ENCODE measurements at places on chromosomes 6 and 20.

DNA sequence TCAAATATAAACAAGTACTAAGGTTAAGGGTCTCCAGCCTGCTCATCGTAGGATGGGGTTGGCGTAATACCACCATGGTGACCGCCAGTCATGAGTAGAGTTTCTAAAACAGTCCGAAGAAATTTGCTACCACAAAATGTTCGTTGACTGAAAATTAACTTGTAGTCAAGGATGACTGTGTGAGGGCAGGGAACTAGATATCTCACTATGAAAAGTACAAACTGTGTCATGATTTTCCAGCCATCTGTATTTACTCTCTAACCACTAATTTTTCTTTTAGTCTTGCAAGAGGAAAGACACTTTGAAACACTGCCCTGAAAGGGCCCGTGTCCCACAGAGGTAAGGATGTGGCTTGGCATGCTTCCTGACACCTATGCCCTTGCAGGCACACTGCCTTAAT lies 99.7 kb downstream of the IRF4 start:
- H3K36me3 ChIP-seq, result peaks cover 6% of the 10 kb centered on the region
- no peaks in the 10 kb centered on the region for H3K27me3 ChIP-seq
- H3K4me3 ChIP-seq, result no peak overlapping the region
- no peak overlapping the region for H3K27ac ChIP-seq

GRCh38 chr6:46525583-46525982 lies 34.3 kb upstream of the RCAN2 start:
- no peaks in the 10 kb centered on the region for H3K36me3 ChIP-seq
- H3K27me3 ChIP-seq, result no peaks in the 10 kb centered on the region
- no peak overlapping the region for H3K4me3 ChIP-seq
- no peak for DNase-seq
- H3K27ac ChIP-seq, result no peak overlapping the region

- H3K36me3 ChIP-seq, result no peaks in the 10 kb centered on the region
- H3K27me3 ChIP-seq, result no peaks in the 10 kb centered on the region
- peak overlapping the region; percentile 56 for H3K4me3 ChIP-seq
- H3K27ac ChIP-seq, result no peak overlapping the region
Measured at GRCh38 chr6:17580518-17581048, 19.5 kb upstream of the FAM8A1 start.

DNA sequence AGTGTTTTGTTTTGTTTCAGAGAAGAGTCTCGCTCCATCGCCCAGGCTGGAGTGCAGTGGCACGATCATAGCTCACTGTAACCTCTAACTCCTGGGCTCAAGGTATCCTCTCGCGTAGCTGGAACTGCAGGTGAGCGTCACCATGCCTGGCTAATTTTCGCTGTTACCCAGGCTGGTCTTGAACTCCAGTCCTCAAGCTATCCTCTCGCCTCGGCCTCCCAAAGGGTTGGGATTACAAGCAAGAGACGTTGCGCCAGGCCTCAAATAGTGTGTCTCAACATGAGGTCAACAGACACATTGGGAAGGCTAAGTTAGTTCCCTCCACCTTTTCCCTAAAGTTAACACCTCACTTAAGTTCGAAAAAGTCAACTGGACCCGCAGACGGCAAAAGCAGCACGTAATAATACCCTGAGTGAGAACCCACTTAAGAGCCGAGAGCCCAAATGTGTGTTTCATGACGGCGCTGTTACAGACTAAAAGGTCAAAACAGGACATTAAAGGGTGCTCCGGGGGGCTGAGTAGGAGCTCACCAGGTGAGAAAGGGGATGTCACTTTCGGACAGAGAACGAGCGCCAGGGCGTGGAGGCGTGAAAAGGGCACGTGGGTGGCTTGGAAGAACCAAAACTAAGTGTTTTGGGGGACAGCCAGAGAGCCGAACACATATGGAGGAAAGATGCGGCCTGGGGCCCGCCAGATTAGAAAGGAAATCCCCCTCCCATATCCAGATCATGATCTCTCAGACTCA lies 499 bp downstream of the TTI1 start:
- DNase-seq, result no peak
- H3K4me3 ChIP-seq, result peak overlapping the region; percentile 95
- H3K27me3 ChIP-seq, result no peaks in the 10 kb centered on the region
- peak overlapping the region; percentile 96 for H3K27ac ChIP-seq
- no peaks in the 10 kb centered on the region for H3K36me3 ChIP-seq
- H3K4me1 ChIP-seq, result peaks cover 6% of the 10 kb centered on the region

GRCh38 chr20:22692119-22692475 lies 107.7 kb upstream of the FOXA2 start:
- DNase-seq, result no peak
- H3K27ac ChIP-seq, result no peak overlapping the region
- no peaks in the 10 kb centered on the region for H3K4me1 ChIP-seq
- no peaks in the 10 kb centered on the region for H3K27me3 ChIP-seq

DNA sequence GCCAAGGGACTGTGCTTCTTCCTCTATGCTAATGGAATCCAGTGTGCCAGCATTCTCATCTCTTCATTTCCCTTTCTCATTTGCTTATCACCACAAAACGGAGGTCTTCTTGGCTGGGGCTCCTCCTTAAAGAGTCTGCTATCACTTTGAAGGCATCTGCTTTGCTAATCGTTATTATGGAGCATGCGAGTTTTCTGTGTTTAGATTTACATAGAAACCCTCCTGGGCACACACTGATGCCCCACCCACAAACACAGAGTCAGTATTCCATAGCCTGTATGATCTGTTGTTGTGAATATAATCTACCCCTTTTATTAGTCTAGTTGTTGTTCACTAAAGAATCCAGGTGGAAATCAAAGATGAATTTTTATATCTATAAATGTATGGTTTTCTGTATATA lies 83.4 kb upstream of the XRN2 start:
- H3K27ac ChIP-seq, result no peak overlapping the region
- H3K4me1 ChIP-seq, result no peaks in the 10 kb centered on the region
- no peak overlapping the region for H3K4me3 ChIP-seq

GRCh38 chr20:4169360-4170190 lies 154.2 kb upstream of the RNF24 start:
- no peak overlapping the region for H3K27ac ChIP-seq
- no peaks in the 10 kb centered on the region for H3K27me3 ChIP-seq
- no peak for DNase-seq
- no peaks in the 10 kb centered on the region for H3K36me3 ChIP-seq

GRCh38 chr6:109879521-109879920 lies 98.6 kb upstream of the GPR6 start:
- H3K27me3 ChIP-seq, result no peaks in the 10 kb centered on the region
- no peaks in the 10 kb centered on the region for H3K4me1 ChIP-seq
- no peaks in the 10 kb centered on the region for H3K36me3 ChIP-seq
- H3K27ac ChIP-seq, result no peak overlapping the region
- H3K4me3 ChIP-seq, result no peak overlapping the region

GRCh38 chr6:148343047-148343782 lies 577 bp downstream of the SASH1 start:
- peaks cover 7% of the 10 kb centered on the region for H3K4me1 ChIP-seq
- H3K4me3 ChIP-seq, result peak overlapping the region; percentile 74
- no peaks in the 10 kb centered on the region for H3K36me3 ChIP-seq
- DNase-seq, result no peak
- peak overlapping the region; percentile 74 for H3K27ac ChIP-seq

GRCh38 chr6:130743175-130743574 lies 84.0 kb upstream of the SMLR1 start:
- no peaks in the 10 kb centered on the region for H3K4me1 ChIP-seq
- no peaks in the 10 kb centered on the region for H3K36me3 ChIP-seq
- H3K4me3 ChIP-seq, result no peak overlapping the region
- H3K27ac ChIP-seq, result no peak overlapping the region
- no peak for DNase-seq

- no peak overlapping the region for H3K27ac ChIP-seq
- no peaks in the 10 kb centered on the region for H3K36me3 ChIP-seq
- H3K4me3 ChIP-seq, result peak overlapping the region; percentile 54
- DNase-seq, result peak; percentile 12
- H3K27me3 ChIP-seq, result no peaks in the 10 kb centered on the region
Measured at GRCh38 chr6:48110436-48111142, 408 bp downstream of the PTCHD4 start.

DNA sequence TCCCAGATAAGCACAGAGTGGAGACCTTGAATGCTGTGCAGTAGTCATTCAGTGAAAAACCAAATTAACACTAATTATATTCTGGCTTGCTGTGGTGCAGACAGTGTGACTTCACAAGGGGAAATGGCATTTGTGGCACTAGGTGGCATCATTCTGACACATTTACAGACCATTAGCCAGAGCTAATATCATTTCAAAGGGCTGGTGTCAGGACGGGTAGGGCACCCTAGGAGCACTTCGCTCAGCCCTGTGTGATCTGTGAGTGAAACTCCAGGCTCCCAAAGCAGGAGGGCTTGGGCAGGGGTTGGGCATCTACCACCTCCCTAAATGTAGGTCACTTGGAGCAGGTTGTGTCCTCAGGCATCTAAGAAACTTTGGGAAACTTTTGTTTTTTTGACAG lies 555.8 kb downstream of the PKHD1 start:
- no peak overlapping the region for H3K27ac ChIP-seq
- no peak overlapping the region for H3K4me3 ChIP-seq
- no peaks in the 10 kb centered on the region for H3K27me3 ChIP-seq
- no peaks in the 10 kb centered on the region for H3K36me3 ChIP-seq

DNA sequence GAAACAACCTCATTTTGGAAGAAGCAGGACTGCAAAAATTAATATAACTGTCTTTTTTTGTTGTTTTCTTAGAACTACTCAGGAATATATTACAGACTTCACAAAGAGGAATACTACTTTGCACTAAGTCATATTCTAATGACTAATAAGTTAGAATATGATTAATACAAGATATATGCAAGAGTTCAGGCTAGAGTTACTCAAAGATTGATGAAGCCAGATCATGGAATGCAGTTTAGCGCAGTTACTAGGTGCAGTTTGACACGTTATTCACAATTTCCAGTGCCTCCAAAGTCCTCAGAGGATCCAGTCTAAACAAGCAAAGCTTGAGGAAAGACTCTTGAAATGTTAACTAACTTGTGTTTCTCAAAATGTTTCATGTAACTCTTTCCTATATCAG lies 1.2 kb upstream of the MYCT1 start:
- H3K4me1 ChIP-seq, result no peaks in the 10 kb centered on the region
- DNase-seq, result peak; percentile 41

DNA sequence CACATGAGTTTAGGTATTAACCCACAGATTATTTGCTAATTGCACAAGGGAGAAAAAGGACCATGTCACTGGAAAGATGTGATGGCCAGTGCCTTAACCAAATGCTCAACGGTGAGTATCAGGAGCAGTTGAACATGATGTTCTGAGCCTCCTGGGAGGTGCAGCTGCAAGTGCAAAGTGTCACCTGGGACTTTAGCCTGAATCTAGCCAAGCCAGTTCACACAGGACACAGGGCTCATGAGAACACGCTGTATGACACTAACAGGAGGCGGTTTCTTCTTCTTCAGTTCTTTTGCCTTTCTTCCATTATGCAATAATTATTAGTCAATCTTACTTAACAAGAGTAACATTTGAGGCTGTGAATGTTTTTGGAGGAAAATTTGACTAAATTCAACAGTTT lies 225.3 kb downstream of the THBS2 start:
- DNase-seq, result no peak
- no peak overlapping the region for H3K27ac ChIP-seq
- H3K27me3 ChIP-seq, result no peaks in the 10 kb centered on the region
- no peaks in the 10 kb centered on the region for H3K4me1 ChIP-seq
- no peaks in the 10 kb centered on the region for H3K36me3 ChIP-seq
- no peak overlapping the region for H3K4me3 ChIP-seq

DNA sequence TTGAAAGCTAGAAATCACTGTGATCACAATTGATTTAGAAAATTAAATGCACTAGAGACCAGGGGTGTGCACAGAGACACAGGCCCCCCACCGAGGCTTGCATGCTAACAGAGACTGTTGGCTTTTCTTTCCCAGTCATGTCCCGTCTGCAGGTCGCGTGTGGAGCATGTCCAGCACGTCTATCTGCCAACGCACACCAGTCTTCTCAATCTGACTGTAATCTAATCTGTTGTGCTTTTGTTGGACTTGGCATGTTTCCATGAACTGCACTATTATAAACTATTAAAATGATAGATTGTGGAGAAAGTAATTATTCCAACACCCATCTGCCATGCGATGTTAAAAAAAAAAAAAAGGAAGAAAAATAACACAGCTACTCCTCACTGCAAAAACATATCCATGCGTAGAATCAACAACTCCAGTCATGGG lies 17.7 kb downstream of the MYLIP start:
- H3K36me3 ChIP-seq, result peaks cover 3% of the 10 kb centered on the region
- H3K4me3 ChIP-seq, result no peak overlapping the region
- no peak overlapping the region for H3K27ac ChIP-seq
- H3K4me1 ChIP-seq, result no peaks in the 10 kb centered on the region
- DNase-seq, result peak; percentile 51

GRCh38 chr6:100592929-100593328 lies 128.2 kb upstream of the SIM1 start:
- no peak overlapping the region for H3K27ac ChIP-seq
- H3K4me1 ChIP-seq, result no peaks in the 10 kb centered on the region
- H3K4me3 ChIP-seq, result no peak overlapping the region
- H3K27me3 ChIP-seq, result no peaks in the 10 kb centered on the region
- H3K36me3 ChIP-seq, result no peaks in the 10 kb centered on the region
- DNase-seq, result no peak

DNA sequence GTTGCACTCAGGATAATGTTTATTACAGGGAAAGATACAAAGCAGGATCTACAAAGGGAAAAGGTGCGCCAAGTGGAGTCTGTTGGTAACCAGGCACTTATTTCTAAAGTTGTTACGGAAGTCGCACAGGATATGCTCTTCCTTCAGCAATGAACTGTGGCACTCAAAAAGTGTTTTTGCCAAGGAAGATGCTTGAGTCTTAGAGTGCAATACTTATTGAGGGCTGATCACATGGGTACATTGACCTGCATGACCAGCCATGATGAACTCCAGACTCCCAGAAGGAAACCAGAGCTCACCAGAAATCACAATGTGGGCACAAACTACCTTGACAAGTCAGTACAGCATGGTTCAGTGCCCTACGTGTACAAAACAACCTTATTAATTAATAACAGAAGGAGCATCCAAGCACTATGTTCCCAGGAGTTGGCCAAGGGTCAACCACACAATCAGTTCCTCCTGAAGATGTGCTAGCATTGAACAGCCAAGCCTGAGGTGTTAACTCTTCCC lies 270.7 kb upstream of the TFAP2D start:
- DNase-seq, result no peak
- H3K4me3 ChIP-seq, result no peak overlapping the region
- no peaks in the 10 kb centered on the region for H3K27me3 ChIP-seq
- H3K27ac ChIP-seq, result no peak overlapping the region
- no peaks in the 10 kb centered on the region for H3K4me1 ChIP-seq

DNA sequence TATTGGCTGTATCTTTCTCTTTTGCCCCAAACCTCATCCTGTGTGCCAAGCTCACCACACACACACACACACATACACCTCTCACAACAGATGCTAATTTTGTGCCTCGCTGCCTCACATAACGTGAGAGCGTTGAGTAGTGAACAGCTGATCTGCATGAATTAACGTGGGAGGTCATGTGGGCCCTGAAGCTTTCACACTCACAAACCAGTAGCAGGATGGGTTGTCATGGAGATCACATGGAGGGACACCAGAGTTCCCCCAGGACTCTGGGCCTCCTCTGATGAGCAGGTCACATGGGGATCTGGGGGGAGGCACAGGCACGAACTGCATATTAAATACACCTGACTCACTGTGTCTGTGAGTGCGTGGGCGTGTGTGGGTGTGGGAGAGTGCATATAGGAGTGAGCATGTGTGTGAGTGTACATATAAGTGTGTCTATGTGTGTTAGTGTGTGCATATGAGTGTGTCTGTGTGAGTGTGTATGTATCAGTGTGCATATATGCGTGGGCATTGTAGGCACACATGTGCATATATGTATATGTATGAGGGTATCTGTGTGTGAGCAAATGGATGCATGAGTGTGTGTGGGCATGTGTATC lies 62.7 kb upstream of the SULF2 start:
- no peak overlapping the region for H3K4me3 ChIP-seq
- H3K27me3 ChIP-seq, result no peaks in the 10 kb centered on the region
- no peaks in the 10 kb centered on the region for H3K36me3 ChIP-seq
- H3K4me1 ChIP-seq, result no peaks in the 10 kb centered on the region
- no peak for DNase-seq
